ENCODE measurements at places on chromosomes 16 and 17.

GRCh38 chr16:67430977-67431774, at the start of gene HSD11B2:
Gene HSD11B2 (plus strand): TSS chr16:67431121. CDS start chr16:67431249, 128 bp downstream.
- DNase-seq = peak; percentile 54

DNA sequence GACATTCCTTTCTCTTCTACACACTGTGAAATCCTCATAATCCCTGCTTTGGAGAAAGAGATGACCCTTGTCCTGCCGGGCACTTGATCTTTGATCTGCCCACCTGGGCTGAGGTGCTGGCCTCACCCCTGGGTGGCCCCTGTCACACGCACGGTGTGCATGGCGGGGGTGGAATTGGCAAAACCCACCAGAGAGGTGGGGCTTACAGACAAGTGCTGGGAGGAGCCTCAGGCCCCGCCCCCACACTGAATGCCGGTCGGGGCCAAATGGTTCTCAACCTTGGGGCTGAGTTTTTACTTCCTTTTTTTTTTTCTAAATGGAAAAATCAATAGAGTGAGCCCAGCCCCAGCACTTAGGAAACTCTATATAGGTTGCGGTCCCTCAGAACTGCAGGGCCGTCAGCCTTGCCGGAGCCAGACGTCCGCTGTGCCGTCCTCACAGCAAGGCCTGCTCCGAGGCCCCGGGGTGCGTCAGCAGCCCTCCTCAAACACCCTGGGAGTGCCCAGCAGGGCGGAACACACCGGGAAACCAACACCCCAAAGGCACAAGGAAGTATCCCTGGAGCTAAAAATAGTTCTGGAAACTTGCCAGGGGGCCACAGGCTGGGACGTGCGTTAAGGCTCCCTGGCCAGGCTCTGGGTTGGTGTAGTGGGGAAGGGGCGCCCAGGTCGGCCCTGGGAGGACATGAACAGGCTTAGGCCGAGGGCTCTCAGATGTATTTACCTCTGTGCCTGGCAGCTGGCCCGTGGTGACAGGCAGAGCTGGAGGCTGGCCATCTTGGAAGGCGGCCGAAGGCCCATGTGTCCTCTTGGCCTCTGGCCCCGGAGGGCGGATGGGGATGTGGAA, 11.0 kb downstream of the GPRC5C start:
- DNase-seq = no peak

DNA sequence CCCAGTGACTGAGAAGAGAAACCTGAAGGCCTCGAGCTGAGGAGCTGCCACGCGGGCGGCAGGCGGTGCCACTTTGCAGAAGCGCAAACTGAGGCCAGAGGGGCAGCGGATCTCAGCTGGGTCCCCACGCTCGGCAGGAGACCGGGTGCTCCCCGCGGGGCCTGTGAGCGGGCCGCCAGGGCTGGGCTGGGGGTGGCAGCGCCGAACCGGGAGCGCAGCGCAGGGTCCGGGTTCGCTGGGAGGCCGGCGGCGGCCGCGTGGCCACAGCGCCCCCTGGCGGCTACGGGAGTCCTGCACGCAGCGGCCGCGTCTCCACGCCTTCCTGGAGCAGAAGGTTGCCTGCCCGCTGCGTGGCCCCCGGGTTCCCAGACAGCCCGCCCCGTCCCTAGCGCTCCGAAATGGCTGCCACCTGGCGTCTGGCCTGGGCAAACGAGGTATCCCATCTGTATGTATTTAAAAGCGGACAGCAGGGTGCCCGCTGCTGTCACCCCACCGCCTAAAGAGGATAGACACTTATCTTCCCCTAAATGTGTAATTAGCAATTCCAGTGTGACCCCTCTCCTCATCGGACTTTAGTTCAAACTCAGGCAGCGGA, 96.1 kb upstream of the CDH5 start:
- peak; percentile 74 for DNase-seq

GRCh38 chr17:70642059-70642458, 472.7 kb downstream of the KCNJ2 start:
- no peak for DNase-seq

GRCh38 chr17:13638855-13639458, 37.2 kb upstream of the HS3ST3A1 start:
- DNase-seq = peak; percentile 28

- DNase-seq = peak; percentile 65
These were observed 1.4 kb upstream of the KANSL1 start for GRCh38 chr17:46194393-46195216.
